ENCODE measurements at places on chromosomes 16 and 17.
A peak's percentile ranks its signal among the peaks of the same experiment; 100 is the strongest.

GRCh38 chr17:57099165-57099564 is 14.1 kb downstream of the AKAP1 start:
- no peak for DNase-seq

DNA sequence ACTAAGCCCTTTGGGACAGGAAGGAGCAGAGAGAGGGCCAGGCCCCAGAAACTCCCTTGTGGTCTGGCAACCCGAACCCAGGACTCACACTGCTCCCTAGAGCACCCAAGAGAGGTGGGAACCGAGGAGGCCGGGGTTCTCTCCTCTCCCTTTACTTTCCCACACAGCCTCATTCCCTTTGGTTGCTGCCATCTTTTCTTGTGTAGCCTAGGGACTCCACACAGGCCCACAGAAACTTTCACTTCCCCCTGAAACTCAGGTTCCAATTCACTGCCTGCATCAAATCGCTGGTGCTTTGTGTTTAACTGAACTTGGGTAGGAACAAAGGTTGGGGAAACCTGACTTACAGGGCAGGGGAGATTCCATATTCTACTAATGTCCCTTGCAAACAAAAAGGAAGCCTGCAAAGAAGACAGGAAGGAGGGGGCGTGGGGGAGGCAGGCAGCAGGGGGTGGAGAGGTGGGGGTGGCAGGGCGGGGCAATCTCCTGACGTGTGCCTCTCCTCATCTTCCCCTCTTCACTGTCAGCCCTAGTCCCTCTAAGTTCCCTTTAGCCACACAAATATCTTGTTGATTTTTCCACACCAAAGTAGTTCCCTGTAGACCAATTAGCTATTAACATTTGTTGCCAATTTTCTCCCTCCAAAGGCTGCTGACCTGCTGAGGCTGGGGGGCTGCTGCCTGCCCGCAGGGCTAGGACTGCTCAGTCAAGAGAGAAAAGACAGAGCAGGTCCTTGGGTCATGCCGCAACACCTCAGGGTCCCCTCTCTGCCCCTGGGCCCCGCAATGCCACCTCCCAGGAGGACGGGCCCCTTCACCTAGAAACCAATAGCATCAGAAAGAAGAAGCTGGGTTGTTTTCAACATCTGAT is 8.0 kb downstream of the ST3GAL2 start:
- DNase-seq: peak; percentile 95

DNA sequence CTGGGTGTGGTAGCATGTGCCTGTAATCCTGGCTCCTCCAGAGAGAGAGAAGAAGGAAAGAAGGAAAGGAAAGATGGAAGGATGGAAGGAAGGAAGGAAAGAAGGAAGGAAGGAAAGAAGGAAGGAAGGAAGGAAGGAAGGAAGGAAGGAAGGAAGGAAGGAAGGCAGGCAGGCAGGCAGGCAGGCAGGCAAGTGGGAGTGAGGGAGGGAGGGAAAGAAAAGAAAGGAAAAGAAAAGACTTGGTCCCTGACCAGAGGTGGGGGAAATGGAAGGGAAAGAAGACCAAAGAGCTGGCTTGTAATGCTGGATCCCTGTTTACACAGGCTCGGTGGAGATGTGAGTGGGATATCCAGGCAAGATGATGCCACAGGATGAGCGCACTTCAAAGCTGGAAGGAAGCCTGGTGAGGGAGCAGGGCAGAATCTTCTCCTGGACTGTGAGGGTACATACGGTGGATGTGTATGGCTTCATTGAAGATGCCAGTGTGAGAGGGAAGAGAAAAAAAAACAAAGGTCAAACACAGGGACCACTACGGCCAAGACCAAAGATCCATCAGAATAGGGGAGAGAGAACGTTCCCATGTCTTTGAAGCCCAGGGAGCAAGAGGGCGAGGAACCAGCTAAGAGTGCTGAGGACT is 2.1 kb downstream of the CES1 start:
- no peak for DNase-seq

DNA sequence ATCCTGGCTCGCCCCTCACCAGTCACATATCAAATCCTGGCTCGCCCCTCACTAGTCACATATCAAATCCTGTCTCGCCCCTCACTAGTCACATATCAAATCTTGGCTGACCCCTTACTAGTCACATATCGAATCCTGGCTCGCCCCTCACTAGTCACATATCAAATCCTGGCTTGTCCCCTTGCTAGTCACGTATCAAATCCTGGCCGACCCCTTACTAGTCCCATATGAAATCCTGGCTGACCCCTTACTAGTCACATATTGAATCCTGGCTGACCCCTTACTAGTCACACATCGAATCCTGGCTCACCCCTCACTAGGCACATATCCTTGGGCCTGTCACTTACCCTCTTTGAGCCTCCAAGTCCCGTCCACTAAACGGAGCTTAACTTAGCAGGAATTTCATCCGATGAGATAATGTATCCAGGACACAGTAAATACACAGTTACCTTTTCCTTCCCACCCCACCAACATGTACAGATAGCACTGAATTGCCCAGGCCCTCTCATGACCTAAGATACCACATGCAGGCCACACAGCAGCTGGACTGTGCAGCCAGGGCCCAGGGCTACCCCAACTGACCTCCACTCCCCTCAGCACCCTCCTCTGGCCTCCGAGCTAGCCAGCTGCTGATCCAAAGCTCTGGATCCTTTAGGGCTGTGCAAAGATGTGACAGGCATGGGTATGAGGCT is 157.8 kb upstream of the RPH3AL start:
- DNase-seq: no peak

GRCh38 chr16:85715169-85716021 is 26.6 kb upstream of the GINS2 start:
- no peak for DNase-seq

DNA sequence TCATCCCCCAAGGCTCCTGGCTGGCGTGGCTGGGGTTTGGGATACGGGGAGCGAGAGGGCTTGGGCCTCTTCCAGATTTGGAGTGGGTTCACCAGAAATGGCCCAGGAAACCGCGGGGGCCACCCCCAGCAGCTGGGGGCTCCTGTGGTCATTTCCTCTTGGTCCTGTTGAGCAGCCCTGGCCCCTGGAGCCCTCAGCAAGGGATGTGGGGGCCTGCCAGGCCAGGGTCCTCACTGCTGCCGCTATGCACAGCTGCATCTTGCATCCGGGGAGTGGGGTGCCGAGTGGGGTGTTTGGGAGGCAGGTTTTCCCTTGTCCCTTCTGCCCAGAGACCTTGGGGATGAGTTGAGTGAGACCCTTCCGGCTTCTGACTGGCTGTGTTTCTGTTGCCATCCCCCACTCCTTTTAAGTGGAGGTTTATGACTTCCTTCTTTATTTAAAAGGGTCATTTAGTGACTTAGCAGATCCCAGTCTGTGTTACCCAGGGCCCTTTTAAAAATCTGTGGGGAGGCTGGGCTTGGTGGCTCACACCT is 319.8 kb downstream of the SEC14L1 start:
- no peak for DNase-seq

- DNase-seq: no peak
Measured at GRCh38 chr16:68349838-68350410, 39.1 kb downstream of the PRMT7 start.

Data from inflammatory macrophage treated with lipopolysaccharide for 4 hours (primary cell).